ENCODE measurements at places on chromosomes 2 and 18.

DNA sequence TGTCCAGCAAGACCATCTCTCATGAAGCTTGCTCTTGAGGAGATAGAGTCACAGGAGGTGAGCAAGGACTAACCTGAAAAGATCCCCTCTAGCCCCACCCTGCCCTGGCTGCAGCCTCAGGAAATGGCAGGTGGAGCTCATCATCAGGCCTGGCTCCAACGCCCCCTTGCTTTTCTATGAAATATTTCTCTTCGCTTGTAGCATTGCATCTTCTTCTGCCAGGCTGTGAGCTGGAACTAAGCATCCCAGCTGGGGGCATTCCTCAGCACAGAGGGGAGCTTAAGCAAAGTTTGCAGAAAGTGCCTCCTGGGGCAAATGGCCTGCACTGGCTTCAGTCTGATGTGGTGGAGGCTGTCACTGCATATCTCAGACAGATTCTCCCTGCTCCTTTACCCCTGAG, 90.1 kb upstream of the LGALSL start:
- no peak for DNase-seq

GRCh38 chr2:144324446-144325045, 195.4 kb downstream of the ZEB2 start:
- DNase-seq, result no peak

DNA sequence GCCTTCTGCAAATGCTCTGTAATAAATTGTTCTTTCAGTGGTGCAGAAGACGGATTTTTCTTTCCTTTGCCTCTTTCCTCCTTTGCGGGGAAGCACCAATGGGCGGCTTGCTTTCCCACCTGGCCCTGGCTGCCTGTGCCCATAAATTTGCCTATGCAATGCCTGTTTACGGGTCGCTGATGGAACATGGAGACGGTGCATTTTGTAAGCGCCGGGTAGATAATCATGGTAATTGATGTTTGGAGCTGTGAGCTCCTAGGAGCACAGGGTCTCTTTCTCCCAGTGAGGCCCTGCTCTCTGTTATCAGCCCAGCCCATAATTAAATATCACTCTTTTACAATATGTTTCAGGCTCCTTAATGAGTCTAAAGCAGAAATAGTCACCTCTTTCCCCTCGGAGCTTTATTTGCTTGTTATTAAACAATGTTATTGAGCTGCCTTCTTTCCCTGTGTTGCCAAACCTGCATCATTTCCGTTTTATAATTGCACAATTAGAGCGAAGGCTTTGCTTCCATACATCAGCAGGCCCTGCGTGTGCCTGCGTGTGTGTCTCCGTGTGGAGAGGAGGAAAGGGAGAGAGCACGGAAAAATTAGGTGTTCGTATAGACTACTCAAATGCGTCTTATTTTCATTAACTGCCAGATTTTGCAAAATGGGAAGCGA, 437.4 kb upstream of the POU3F3 start:
- no peak for DNase-seq

- DNase-seq, result no peak
Measured at GRCh38 chr18:56869189-56869777, 218.1 kb downstream of the WDR7 start.

DNA sequence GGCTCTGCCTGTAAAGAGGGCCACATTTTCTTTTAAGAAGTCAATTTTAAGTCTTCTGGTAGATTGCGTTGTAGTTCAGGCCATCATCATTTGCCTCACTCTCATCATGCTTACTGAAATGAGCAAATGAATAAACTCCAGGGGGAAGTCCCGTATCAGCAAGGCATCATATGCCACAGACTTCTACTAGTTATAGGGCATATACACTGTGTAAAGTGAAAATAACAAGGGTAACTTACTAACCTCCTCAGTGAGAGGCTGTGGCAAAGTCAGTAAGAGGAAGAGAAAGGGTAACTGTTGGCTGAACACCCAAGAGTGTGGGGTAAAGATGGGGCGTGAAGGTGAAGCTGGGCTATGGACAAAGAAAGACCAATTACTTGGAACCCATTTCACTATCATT, 456.2 kb downstream of the SPAG16 start:
- DNase-seq, result no peak

- no peak for DNase-seq
Measured at GRCh38 chr2:86794861-86795260, 4.1 kb upstream of the CD8A start.

DNA sequence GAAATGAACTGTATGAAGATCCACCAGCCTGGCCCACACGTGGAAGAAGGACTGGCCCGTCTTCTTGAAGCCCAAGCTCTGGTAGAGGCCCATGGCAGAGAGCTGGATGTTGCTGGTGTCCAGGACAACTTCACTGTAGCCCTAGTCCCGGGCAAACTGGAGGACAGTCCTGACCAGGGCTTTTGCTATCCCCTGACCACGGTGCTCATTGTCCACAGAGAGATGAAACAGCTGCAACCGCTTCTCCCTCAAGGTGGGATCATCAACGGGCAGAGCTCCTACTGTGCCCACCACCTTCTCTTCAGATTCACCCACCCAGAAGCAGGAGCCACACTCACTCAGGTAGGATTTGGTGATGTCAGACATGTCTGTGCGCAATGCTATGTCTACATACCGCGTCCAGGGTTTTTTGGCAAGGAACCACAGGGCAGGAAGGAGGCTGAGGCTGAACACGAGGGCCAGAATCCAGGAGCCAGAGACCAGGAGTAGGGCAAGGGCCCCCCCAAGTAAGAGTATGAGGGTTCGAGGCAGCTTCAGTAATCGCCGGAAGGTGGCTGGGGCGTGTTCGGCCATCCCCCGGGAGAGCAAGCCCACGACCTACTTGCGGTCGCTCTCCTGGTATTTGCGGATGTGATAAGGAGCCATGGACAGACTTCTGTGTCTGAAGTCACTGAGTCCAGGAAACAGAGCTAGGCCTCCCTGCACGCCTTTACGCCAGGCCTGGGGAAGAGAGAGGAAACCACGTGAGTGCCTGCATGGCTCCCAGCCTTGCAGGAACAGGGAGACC, 36.3 kb downstream of the TPRKB start:
- no peak for DNase-seq

DNA sequence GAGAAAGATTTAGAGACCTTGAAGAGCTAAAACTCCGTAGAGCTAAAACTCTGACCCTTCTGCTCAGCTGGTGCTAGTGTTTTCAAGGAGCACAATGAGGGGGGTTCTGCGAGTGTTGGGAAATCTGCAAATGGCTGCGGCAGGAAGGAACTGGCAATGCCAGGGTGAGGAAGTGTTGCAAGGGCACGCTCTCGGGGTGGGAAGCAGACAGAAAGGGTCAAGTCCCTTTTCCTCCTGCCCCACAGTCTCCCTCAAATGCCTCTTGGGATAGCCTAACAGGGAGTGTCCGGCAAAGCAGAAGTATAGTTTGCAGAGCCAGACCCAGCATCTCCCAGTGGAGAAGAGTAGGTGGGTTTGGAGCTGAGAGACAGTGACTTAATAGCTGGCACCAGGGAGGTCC, 60.5 kb downstream of the NCAPH start:
- no peak for DNase-seq

DNA sequence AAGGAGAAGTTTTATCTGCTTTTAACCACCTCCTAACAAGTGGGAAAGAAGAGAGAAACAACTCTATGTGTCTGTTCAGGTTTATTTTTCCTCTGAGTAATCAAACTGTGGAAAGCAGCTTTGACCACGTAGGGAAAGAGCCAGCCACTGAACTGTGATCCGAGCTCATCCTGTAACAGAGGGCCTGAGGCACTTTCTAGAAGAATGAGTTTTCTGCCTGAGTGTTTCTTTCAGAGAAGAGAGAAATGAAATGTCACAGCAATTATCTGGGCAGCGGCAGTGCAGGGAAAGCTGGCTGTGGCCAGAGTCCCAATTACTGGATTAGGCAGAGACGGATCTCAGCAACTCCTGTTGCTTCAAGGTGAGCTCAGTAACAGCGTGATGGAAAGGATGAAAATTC, 151.9 kb downstream of the CD226 start:
- DNase-seq, result no peak

DNA sequence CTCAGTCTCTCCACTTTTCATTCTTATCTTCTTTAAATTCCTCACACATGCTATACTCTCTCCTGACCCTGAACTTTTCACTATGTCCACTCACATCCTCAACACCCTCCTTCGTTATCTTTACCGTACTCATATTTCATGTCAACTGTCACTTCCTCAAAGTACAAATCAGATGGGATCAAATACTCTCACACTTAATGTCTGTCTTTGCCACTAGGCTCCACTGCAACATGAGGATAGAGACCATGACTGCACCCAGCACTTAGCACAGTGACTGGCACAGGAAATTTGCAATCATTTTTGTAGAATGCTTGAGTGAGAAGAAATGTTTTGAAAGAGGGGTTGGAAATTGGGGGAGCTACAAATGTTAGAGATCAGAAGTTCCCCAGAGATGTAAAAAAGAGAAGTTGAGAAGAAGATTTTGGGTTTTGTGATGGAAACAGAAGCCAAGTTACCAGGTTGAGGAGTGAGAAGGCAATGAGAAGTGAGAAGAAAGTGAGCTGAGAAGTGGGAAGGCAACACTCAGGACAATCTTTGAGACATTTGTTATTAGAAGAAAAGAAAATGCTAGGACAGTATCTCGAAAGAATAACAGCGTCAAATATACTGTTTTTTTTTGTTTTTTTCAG, 87.0 kb downstream of the CCDC141 start:
- no peak for DNase-seq

DNA sequence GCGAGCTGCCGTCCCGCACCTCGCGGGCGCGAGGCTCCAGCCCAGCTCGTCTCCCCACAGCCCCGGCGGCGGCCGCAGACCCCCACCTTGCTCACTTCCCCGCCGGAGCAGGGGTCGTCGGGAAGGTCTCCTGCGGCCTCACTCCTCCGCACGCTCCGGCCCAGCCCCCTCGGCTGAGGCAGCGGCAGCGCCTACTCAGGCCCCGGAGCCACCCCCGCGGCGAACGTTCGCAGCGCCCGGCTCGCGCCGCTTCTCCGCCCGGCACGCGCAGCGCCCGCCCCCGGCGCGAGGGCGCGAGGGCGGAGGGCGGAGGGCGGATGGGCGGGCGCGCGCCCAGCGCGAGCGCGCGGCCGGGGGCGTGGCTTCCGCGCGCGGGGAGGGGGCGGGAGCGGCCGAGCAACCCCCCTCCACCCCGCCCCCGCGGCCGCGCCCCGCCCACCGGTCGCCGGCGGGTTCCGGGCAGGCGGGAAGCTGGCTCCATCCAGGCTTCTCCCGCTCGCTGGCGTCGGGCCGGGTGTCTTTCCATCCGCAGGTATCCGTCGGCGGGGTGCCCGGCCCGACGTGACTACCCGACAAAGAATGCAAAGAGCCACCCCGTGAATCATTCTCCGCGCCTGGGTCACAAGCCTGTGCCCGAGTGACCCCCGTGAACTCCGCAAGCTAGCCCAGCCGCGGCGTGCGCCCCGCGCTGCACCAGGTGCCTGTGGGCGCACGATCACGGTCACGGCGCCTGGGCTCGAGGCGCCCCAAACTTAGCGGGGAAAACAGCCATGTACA, at the start of gene DTNB:
Gene DTNB (minus strand): TSS at position 278 of the 777 bp plus-strand sequence. CDS start 20,917 bp downstream, outside the sequence.
- DNase-seq, result peak; percentile 72

DNA sequence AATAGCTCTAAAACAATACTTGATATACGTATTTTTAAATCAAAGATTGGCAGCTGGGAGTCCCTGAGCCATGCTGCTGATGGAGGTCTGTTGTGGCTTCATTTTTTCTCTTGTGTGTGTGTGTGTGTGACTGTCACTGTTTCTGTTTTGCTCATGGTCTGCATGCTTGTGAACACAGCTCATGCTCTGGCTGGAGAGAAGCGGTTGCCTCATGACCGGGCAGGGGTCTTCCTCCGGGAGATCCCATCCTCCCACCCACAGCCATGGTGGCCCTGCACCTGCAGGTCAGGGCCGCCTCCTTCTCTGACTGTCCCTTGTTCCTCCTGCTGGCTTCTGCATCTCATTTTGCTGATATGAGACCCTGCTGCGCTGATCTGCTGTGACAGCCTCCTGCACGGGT, 47.3 kb upstream of the GALR1 start:
- DNase-seq, result no peak

DNA sequence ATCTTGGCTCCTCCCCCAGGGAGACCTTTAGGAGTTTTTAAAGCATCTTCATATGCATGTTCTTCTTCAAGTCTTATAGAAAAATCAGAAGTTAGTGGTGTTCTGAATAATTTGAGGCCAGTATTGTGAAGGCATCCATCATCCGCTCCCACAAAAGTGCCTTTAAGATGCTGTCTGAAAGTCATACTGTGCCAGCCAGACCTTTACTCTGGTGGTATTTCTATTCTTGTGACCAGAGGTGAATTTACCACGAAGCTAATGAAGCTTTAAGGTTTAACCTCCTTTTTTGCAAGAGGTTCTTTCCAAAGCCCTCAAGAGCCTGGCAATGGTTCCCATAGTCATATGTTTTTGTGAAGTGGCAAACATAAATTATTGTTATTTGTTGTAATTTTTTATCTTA, 54.3 kb downstream of the SLC40A1 start:
- DNase-seq, result no peak

DNA sequence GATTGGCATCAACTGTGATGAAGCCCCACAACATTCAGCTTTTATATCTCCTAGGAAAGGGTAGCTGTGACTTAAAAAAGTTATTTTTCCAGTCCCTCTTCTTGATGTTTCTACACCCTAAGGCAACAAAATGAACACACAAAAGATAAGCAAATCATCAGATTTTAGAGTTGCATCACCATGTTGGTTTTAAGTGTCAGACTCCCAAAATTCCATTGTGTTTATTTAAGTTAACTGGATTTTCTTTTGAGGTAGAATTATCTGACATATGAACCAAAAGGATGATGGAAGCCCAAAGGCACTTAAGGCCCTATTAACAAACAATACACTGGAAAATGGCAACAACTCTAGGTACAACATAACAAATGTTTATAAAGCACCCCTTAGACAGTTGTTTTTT, 261.7 kb upstream of the SLC39A10 start:
- no peak for DNase-seq

DNA sequence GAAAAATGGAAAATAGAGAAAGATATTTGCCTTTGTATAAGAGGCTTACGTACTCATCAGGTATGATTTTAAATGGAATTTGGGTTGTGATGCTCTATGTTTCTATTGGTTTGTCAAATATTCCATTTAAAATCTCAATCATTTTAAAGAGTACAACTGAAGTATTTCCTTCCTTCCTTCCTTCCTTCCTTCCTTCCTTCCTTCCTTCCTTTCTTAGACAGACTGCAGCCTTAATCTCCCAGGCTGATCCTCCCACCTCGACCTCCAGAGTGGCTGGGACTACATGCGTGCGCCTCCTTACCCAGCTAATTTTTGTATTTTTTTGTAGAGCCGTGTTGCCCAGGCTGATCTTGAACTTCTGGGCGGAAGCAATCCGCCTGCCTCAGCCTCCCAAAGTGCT, 15.4 kb upstream of the DYNC1I2 start:
- DNase-seq, result no peak

DNA sequence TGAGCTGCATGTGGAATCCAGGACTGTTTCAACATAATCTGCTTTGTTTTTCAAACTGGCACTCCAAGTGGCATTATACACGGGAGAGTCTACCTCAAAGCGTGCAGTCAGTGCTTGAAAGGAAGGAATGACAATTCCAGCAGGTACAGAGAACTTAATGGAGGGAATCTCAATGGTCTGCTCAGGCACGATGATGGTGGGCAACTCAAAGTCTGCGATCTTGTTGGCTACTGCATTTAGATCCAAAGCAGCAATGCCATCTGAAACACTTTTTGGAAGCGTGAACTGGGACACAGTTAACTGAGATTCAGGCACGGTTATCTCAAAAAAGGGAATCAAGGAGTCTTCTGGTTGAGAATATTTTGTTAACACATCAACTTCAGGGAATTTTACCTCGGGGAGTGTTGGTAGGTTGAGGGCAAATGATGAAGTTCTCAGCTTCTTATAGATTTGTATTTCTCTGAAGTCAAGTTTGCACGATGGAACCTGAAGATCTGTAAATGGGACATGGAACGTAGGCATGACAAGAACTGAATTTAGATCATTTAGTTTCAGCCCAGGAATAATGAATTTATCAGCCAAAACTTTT, 38.7 kb downstream of the APOB start:
- no peak for DNase-seq

- no peak for DNase-seq
Measured at GRCh38 chr2:8312861-8313830, 368.7 kb upstream of the ID2 start.
